ENCODE measurements at places on chromosomes 2 and 18.
A peak's percentile ranks its signal among the peaks of the same experiment; 100 is the strongest.

DNA sequence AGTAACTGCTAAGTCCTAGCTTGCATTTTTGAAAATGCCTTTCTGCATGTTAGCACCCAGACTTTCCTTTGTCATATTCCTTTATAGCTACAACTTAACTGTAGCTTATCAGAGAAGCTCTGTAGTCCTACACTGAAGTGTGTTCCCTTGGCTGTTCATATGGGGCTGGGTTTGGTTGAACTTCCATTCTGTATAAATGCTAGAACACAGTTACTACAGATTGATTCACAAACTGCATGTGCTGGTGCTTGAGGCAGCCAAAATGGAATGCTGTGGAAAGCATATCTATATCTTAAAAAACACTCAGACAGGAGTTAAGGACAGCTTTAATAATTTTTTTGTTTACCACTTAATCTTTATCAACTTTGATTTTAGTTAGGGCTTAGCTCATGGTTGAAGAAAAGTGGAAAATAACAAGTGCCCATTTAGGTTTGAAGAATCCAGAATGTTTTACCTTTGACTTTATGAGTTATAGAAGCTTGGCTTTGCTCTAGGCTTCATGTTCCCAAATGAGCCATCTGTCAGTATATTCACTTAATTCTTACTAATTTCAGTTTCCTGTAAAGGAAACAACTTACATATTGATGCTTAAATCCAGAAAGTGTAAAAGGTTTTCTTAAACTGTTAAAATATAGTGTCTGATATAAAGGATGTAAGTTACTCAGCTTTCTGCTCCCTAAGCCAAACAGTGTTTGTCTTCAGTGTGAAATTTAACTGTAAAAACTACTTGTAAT is 148.9 kb downstream of the AGPS start:
- DNase-seq = no peak

GRCh38 chr2:71861186-71862160 is 286.2 kb downstream of the CYP26B1 start:
- DNase-seq = no peak

DNA sequence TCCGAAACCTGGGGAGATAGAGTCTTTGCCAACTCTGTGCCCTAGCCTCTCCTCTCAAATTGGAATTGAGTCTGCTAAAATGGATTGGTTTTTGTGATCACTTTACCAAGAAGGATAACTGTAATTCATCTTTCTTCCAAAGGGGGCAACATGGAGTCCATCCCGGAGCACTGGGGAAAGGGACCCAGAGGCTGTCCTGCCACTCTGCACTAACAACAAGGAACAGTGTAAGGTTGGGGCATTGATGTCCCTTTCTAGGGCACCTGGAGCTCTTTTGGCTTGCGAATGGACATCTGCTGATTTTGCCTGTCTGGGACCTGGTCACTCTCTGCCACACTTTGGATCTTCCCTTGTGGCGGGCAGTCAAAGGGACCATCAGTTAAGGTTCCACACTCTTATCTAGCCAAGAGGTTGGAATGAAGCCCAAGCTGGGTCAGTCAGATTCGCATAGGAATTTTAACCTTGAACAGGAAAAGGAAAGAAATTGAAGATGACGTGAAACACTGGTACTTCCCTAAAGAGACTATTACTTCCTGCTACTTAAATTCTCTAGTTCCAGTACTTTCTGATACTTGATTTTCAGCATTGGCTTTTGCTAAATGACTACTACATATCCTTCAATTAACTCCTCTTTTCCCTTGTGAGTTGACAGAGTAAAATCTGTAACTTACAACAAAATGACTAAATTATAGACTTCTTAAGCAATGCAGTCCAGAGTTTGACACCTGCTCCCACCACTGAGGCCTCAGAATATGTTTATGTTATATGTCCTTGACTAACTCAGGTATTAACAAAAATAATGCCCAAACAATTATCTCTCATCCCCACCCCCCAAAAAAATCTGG is 64.7 kb upstream of the KLF7 start:
- no peak for DNase-seq

DNA sequence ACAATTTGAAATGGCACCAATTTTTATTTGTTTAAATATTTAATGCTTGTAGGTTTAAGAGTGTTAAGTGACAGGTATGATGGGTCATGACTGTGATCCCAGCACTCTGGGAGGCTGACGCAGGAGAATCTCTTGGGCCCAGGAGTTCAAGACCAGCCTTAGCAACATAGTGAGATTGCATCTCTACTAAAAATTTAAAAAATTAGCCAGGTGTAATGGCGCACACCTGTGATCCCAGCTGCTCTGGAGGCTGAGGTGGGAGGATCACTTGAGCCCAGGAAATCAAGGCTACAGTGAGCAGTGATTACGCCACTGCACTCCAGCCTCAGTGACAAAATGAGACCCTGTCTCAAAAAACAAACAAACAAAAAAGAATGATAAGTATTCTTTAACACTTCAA is 43.0 kb upstream of the CCDC68 start:
- DNase-seq = no peak

DNA sequence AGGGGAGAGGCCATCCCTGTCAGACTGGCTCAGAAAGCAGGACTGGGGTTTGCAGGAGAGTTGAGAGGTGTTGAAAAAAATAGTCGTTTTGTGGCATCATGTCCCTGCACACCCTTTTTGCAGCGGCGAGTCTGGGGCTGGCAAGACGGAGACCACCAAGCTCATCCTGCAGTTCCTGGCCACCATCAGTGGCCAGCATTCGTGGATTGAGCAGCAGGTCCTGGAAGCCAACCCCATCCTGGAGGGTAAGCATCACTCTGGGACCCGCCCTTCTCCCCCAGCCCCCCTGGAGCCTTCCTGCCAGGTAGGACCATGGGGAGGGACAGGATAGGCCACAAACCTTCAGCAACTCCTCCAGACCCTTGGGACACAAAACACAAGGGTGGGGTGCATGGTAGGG is 34.2 kb downstream of the MYO7B start:
- DNase-seq = no peak

DNA sequence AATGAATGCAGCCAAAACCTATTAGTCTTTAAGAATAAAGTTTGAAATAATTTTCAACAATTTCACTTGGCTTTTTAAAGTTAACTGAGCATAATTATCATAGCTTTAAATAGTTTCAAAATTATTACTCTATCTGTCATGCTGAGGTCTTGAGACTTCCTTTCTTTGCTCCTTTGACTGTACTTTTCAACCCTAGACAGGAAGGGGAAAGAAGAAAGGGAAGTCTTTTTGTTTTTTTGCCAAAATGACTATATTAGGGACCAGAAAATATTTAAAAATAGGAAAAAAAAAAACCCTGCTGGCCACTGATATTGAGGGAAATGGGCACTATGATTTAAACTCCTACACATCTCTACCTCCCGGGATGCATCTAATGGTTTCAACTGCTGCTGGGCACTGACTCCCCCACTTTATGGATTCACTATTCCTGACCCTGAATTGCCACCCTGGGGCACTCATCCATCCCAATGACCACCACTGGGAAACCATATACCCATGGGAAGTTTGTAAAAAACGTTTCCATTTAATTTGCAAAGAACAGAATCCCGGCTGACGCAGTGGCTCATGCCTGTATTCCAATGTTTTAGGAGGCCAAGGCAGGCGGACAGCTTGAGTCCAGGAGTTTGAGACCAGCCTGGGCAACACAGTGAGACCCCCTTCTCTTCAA is 50.5 kb downstream of the GAREM1 start:
- DNase-seq = peak; percentile 6

DNA sequence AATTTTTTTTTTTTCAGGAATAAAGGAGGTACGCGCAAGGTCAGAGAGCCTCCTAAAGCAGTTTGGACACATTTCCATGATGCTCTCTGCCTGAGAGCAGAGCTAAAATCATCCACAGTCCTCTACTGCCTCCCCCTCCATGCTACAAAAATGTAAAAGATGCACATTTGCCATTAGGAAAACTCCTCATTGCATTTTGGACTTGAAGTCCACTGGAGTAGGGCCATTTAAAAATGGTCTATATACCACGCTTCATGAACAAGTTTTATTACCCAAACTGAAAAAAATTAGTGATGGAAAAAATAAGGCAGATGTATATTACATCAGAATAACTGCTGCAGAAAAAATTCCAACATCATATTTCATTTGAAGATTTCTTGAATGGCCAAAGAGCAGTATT is 256.0 kb downstream of the AFF3 start:
- DNase-seq = no peak

- no peak for DNase-seq
These were observed 97.6 kb upstream of the SEC11C start for GRCh38 chr18:59041819-59042815.

DNA sequence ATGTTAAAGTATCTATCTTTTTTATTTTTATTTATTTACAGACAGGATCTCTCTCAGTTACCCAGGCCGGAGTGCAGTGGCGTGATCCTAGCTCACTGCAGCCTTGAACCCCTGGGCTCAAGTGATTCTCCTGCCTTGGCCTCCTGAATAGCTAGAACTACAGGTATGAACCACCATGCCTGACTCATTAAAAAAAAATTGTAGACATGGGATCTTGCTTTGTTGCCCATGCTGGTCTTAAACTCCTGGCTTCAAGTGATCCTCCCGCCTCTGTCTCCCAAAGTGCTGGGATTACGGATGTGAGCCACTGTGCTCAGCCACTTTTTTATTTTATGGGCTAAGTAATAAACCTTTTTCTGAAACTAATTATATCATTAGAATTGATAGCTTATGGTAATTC is 7.1 kb downstream of the MFSD6 start:
- DNase-seq = no peak

GRCh38 chr2:102480285-102481195 is 7.5 kb downstream of the SLC9A4 start:
- no peak for DNase-seq

DNA sequence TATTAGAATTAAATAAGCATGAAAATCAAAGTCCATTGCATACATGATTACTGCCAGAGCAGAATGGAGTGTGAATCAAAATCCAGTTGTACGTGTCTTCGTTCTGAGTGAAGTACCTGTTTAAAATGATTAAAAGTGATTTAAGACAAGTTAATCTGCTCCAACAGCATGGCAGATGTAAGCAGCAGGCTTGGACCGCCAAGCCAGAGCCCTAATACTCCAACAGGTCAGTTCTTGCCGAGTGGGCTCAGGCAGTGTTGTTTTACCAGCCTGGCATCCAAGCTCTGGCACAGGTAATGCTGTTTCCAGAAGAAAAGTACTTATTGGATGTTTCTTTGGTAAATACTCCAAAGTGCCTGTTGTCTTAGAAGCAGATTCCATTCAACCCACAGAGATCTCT is 171.4 kb upstream of the EPAS1 start:
- no peak for DNase-seq

- no peak for DNase-seq
These were observed 15.5 kb downstream of the TBC1D8 start for GRCh38 chr2:101135412-101136296.

DNA sequence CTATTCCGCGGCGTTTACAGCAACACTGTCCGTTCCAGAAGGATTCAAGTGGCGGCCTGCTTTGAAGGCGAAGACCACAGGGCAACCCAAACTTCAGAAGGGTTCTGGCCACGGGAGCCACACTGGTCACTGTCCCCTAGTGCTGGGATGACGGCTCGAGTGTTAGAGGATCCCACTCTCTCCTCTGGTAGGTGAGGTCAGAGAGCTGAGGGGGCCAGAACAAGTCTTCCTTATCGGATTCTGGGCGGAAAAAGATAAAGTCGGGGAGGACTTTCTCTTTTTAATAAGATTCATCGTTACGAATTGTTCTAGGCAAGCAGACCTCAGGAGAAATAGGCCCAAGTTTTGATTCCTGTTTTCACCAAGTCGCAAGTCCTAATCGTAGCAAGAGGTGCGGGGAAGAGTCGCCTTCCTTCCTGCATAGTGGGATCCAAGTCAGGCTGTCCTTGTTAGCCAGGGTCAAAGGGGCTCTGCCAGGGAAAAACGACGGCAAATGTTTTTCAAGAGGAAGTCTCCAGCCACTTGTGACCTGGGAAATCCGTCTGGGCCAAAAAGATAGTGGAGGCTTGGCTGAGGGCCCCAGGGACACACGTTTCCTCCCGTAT is 864 bp upstream of the MYL12A start:
- DNase-seq = no peak

- no peak for DNase-seq
These were observed 15.4 kb upstream of the CAVIN2 start for GRCh38 chr2:191862156-191862775.

DNA sequence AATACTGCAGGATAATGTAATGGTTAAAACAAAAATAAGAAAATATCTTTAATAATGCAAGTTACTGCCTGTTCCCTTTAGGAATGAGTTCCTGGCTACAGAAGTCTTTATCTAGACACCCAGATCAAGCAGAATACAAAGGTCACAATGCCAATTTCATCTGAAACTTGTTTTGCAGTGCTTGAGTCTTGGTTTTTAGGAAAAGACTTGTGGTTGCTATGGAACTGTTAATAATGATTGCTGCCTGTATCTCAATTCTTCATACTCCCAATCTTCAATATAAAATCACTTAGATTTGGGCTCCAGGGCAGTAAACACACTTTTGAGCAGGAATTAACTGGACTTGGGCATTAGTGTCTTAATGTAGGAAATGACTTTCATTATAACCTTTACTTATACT is 14.2 kb downstream of the CAVIN2 start:
- no peak for DNase-seq

DNA sequence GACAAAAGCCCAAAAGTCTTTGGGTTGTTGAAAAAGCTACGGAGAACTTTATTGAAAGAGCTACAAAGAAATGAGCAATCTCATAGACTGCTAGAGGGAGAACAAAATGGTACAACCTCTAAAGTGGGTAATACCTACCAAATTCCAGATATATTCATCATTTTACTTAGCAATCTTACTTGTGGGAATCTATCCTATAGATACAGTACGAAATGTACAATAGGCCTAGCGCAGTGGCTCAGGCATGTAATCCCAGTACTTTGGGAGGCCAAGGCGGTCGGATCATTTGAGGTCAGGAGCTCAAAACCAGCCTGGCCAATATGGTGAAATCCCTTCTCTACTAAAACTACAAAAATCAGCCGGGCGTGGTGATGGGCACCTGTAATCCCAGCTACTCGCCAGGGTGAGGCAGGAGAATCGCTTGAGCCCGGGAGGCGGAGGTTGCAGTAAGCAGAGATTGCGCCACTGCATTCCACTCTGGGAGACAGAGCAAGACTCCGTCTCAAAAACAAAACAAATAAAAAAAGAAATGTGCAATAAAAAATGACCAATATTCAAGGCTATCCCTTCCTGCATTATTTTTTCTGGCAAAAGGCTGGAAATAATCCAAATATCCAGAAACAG is 10.1 kb downstream of the EXOC6B start:
- no peak for DNase-seq

GRCh38 chr18:340044-340443 is 72.2 kb upstream of the THOC1 start:
- DNase-seq = no peak

DNA sequence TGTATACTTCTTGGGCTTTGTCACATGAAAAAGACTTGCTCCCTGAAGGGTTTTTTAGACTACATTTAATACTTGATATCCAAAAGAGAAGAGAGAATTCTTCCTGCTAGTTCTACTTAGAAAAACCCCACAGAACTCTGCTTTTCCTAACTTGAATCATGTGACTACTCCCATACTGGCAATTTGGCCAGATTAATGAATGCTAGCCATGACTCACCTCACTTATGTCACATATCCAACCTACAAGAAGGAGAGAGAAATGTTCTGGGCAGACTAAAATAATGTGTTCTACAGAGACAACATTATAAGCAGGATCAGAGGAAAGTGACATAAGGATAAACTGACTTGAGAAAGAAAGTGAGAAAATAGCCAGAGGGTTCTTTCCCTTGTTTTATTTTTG is 249.3 kb upstream of the GULP1 start:
- DNase-seq = no peak
